ENCODE measurements at places on chromosomes 2 and 18.

GRCh38 chr2:233915128-233915527 lies 2.0 kb upstream of the TRPM8 start:
- no peak for DNase-seq

- no peak for DNase-seq
Observed at GRCh38 chr2:151067658-151068369, 193.8 kb downstream of the RBM43 start.

- peak; percentile 13 for DNase-seq
Observed at GRCh38 chr2:167438206-167438605, 549.9 kb downstream of the XIRP2 start.

DNA sequence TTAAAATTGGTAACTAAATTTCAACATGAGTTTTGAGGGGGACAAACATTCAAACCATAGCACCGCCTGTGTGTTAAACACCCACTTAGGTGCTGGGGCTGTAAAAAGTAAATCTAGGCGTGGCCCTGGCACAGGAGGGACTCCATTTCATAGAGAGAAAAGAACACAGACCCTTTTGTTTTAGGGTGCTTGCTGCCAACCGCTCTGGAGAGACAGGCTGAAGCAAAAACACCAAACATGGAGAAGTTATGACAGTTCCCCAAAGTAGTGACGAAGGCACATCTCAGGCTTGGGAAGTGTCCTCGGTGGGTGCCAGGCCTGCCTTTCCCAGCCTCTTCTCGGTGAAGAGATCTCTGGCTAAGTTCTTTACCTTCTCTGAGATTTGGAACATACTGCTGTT lies 5.1 kb downstream of the ACTG2 start:
- DNase-seq, result no peak

- DNase-seq, result no peak
Observed at GRCh38 chr2:83584672-83585071, 874.4 kb downstream of the SUCLG1 start.

DNA sequence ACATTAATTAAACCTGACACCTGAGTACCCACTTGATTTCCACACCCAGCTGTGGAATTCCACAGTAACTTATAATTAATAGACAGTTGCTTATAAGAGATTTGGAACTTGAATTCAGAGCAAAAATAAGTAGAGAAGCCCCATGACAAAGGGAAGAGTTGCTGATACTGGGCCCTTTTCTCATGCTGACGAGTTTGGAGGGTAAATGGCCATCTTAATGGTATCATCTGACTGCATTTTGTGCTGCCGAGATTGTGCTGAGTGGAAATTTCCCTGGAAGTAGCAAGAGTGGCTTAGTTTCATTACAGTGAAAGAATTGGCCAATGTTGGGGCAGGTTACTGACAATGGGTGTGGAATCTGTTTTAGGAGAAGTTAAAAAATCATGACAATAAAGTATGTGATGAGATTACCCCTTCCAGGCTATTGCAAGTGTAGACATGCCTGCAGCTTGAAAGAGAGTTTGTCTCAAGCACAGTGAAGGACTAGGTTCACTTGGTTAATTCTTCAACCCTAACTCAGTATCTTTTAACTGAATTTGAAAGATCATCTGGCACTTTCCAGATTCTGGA lies 49.9 kb downstream of the VSNL1 start:
- DNase-seq, result no peak

All from smooth muscle cell of the brain vasculature (primary cell).